ENCODE measurements at places on chromosomes 7 and 10.

DNA sequence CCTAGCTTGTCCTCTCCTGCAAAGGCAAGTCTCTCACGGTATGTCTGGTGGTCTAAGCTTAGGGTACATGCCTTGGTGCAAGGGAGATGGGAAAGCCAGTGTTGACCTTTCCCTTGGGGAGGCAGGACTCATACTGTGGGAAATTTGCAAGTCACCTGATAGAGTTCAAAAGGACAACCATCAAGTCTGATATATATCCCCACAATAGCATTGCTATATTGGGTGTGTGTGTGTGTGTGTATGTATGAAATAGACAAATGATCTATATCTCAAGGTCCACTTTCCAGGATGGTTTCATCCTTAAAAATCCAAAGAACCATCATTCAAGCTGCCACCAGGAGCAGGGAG is 12.2 kb upstream of the FFAR4 start:
- DNase-seq: no peak

DNA sequence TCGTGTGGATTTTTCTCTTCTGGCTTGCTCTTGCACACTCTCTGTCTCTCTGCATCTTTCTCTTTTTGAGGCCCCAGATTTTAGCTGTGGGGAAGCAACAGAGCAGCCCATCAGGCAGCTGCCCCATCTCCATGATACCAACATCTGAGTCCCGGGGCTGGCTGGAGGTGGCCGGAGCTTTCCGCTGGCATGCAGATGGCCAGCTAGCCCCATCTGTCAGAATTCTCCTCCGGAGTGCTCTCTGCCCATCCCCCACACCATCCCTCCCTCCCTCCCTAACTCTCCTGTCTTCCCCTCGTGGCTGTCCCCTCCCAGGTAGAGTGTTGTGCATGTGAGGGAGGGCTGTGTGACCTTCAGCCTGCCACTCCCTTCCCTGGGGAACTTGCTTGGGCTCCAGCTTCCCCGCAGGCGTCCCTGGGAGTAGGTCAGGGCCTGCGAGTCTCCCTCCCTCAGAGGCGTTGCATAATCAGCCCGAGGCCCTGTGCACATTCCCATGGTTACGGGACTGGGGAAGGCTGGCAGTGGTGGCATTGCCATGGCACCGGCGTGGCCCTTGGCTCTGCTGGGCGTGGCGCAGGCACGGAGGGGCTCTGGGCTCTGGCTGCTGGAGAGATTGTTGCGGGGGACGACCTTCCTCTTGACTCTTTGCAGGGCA is 24.7 kb downstream of the GHRHR start:
- DNase-seq: no peak

DNA sequence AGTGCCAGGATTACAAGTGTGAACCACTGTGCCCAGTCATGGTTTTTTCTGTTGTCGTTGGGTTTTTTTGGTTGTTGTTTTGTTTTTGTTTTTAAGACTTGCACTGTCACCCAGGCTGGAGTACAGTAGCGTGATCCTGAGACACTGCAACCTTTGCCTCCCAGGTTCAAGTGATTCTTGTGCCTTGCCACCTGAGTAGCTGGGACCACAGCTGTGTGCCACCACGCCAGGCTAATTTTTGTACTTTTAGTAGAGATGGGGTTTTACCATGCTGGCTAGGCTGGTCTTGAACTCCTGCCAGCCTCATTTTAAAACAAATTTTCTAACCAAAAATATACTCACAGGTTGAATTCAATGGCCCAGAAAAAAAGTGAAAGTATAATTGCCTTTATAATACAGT is 174.1 kb downstream of the AHR start:
- no peak for DNase-seq

- no peak for DNase-seq
These were observed 85.1 kb upstream of the SDK1 start for GRCh38 chr7:3215624-3216585.

DNA sequence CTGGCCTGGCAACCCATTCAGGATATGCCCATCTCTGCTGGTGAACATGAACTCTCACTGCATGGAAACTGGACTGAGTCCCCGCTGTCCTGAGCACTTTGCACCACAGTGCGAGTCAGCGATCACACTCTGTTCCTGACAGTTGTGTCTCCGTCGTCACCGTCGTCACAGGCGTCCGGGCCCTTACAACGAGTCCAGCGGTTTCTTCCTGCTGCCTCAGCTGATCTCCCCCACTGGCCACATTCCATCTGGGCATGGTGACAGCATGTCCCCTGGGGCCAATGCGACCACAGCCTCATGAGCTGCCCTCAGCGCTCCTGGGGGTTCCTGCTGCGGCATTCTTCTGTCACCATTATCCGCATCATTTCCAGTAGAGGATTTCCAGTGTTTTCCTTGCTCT is 76.8 kb upstream of the KLF6 start:
- no peak for DNase-seq

Measured in esophagus squamous epithelium (tissue), 5 donors.